Stimulated activated CD4-positive, alpha-beta T cell treated with anti-CD3 and anti-CD28 coated beads, Interleukin-2, amount 100 ng/mL, for 48 hours (primary cell): ENCODE measurements at places on chromosomes 2 and 18.

GRCh38 chr2:102273619-102274211 lies 37.6 kb upstream of the IL1RL1 start:
- no peak for DNase-seq

- no peak for DNase-seq
Observed at GRCh38 chr2:113278073-113278741, 514 bp downstream of the PAX8 start.

GRCh38 chr2:137677466-137677865 lies 286.8 kb upstream of the HNMT start:
- DNase-seq: no peak

DNA sequence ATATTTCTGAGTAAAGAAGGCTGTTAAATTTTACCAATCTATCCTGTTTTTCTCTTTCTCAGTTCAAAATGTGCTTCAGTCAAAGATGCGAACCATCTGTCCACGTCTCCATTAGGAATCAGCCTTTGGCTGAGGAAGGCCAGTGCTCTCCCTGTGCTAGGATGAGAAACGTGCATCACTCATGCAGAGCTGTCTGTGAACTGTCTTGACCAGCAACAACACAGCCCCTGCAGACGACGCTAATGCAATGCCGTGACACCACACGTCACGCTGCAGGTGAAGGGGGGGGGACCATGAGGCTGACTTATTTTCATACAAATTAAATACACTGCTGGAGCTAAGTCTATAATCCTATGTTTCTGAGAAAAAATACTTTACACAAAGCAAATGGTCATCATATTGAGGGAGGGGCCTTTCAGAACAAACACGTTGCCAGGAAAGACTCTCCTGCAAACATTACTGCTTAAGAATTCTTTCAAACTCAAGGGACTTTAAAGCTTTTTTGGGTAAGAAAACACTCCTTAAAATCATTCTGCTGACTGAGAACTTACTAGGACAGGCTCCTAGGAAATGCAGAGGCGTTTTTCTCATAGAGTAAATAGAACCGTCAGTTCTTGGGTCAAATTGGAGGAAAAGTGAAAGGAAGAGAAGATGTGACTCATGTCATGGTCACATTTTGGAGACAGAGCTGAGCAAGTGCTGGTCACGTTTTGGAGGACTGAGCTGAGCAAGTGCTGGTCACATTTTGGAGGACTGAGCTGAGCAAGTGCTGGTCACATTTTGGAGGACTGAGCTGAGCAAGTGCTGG lies 97.0 kb downstream of the MBP start:
- no peak for DNase-seq

- DNase-seq: no peak
Observed at GRCh38 chr2:204913312-204913711, 368.0 kb downstream of the PARD3B start.

DNA sequence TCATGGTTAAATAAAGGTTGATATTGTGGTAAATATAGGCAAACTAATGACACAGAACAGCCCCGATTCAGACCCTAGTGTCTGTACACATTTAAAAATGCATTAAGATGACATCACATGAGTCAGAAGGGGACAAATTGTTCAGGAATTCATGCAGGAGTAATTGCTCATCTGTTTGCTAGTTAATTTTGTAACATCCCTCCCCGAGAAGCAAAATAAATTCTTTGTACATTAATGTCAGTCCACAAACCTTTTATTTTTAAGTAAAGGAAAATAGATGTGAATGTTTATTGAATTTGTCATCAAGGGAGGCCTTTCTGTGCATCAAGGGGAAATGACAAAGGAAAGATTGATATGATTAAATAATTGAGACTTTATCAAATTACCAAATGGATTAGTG lies 69.9 kb downstream of the SH3BP4 start:
- no peak for DNase-seq

- DNase-seq: no peak
Observed at GRCh38 chr18:76977684-76978232, 154.8 kb downstream of the MBP start.
